ENCODE measurements at places on chromosomes 1 and 21. TPM values are rescaled to one million over a fixed set of nuclear protein-coding genes. Genes with fewer than 3 reads are reported as not detected.
A peak's percentile ranks its signal among the peaks of the same experiment; 100 is the strongest.

The PLPPR4 gene
- not detected for total RNA-seq

GRCh38 chr1:30607723-30608122 lies 115.7 kb downstream of the MATN1 start:
- no peak for DNase-seq

DNA sequence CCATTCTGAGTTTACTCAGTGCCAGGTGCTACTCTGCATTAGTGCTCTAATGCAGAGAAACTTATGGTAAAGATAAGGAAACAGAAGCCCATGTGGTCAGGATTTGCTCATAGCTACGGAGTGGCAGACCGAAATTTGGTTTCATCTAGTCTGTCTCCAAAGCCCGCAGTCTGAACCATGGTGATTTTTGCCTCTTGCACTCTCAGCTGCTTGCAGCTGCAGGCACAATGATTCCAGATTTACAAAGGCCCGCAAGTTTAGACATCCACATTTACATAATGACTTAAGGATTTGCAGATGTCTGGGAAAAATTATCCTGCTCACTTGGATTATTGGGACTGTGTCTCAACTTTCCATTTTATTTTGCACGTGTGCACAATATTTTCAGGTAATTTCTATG lies 161.3 kb upstream of the KCNJ6 start:
- no peak for DNase-seq

- peak; percentile 24 for DNase-seq
Observed at GRCh38 chr1:206933333-206933945, 11.7 kb upstream of the FCMR start.

- DNase-seq: no peak
Observed at GRCh38 chr1:178551940-178552339, 39.0 kb downstream of the TEX35 start.

DNA sequence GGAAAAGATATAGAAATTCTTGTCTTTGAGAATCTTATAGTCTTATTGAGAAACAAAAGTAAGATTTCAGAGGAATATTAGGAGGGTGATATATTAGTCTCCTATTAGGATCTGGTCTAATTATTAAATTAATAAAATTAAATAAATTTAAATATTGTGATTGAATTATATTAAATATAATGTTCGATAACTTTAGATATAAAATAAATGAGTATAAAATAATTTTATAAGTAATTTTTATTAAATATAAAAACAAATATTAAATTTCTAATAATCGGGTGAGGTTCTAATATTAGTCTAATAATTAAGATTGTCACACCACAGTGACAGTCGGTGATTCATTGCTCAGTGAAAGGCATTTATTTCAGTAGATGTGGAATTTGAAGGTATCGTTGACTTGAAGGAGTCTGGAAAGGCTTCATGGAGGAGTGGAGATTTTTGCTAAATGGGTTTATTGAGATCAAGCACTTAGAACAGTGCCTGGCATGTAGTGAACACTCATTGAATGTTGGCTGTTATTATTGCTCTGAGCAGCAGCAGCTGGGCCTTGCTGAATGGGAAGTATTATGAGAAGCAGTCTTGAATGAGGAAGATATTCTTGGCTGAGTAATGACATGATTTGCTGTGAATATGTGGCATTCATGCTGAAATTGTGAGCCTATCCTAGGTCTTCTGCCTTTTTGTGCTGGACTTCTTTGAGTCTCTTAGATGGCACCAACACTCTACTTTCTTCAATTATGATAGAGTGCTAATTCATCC lies 74.6 kb downstream of the USP25 start:
- DNase-seq: no peak
